COR-L47 (cell line): ENCODE measurements at places on chromosomes 11 and 22.

GRCh38 chr22:40547729-40548143 lies 88.8 kb downstream of the MRTFA start:
- DNase-seq = no peak

- no peak for DNase-seq
Measured at GRCh38 chr22:38448945-38449745, 5.9 kb downstream of the KCNJ4 start.

GRCh38 chr11:18001191-18001590 lies 11.7 kb downstream of the SERGEF start:
- no peak for DNase-seq

DNA sequence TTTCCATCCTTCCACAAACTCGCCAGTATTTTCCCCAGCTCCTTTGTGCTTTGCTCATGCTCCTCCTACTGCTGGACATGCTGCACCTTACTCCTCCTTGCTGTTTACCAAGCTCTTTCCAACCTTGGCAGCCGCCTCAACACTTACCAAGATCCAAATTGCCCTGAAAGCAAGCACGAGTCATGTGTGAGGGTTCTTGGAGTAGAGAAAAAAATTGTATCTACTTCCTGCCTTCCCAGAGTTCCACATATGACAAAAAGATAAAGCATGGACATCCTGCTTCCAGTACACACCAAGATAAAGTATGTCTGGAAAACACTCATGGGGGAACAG lies 767.5 kb downstream of the NTM start:
- DNase-seq = no peak

GRCh38 chr11:58285483-58286040 lies 17.5 kb upstream of the OR10W1 start:
- DNase-seq = no peak
